T-cell (primary cell): ENCODE measurements at places on chromosomes 5 and 9. TPM values are rescaled to one million over a fixed set of nuclear protein-coding genes. Genes with fewer than 3 reads are reported as not detected.

- no peaks in the 10 kb centered on the region for H3K27me3 ChIP-seq
- H3K4me1 ChIP-seq = no peaks in the 10 kb centered on the region
- no peak overlapping the region for H3K27ac ChIP-seq
- no peak overlapping the region for H3K4me3 ChIP-seq
- no peak for DNase-seq
Observed at GRCh38 chr5:79333852-79334557, 98.1 kb downstream of the JMY start.

GRCh38 chr5:137215780-137216179 lies 283.3 kb downstream of the SPOCK1 start:
- no peak for DNase-seq
- no peak overlapping the region for H3K27ac ChIP-seq
- peaks cover 5% of the 10 kb centered on the region for H3K27me3 ChIP-seq
- H3K4me1 ChIP-seq = no peaks in the 10 kb centered on the region

PAEP gene
- total RNA-seq = not detected

STING1 gene
- total RNA-seq = 137 TPM

DNA sequence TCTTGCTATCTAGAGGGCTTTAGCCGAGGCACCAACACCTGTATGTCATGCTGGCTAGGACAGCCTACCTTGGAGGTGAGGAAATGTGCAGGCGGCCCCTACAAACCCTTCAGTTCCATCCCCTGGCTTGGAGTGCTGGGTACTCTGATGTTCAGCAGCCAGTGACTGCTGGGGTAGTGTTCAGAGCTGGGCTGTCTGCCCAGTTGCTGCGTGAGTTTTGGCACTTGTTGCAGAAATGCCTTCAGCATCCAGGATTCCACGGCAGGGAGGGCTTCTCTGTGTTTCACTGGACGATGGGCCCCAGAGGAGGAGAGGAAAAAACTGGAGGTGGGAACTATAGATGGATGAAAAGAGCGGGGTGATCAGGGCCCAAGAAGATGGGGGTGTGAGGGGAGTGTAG lies 10.4 kb downstream of the SWI5 start:
- no peaks in the 10 kb centered on the region for H3K4me1 ChIP-seq
- no peaks in the 10 kb centered on the region for H3K27me3 ChIP-seq
- H3K27ac ChIP-seq = no peak overlapping the region
- H3K4me3 ChIP-seq = no peak overlapping the region

GRCh38 chr5:31113101-31113500 lies 80.4 kb upstream of the CDH6 start:
- no peaks in the 10 kb centered on the region for H3K27me3 ChIP-seq
- H3K4me3 ChIP-seq = no peak overlapping the region
- DNase-seq = no peak

TAF11L5 gene
- total RNA-seq = not detected

CRB2 gene
- not detected for total RNA-seq

DNA sequence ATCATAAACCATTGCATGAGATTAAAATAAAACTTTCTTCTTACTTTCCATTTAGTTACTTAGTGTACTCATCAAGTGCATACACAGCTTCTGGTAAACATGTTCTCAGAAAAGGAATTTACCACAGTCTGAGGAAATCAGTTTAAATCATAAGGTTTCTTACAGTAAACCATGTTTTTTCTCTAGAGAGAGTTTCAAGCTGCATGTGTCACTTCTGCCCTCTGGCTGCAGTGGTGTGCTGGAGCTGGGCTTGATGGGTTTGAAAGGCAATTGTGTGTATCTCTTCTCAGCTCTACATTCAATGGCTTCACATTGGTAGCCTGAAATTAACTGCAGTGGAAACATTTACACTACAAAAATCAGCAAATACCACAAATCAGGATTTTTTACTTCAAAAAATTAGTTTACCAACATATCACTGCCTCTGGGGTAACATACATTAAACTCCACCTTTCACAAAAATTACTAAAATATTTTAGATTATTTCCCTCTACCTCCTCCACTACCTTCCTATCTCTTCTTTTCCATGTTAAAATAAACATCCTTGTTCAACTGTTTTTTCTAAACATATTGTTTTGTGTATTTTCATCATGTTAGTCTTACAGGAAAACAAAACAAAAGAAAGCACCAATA lies 414.3 kb downstream of the ANXA1 start:
- no peaks in the 10 kb centered on the region for H3K27me3 ChIP-seq
- H3K27ac ChIP-seq = no peak overlapping the region
- H3K4me1 ChIP-seq = no peaks in the 10 kb centered on the region
- H3K36me3 ChIP-seq = no peaks in the 10 kb centered on the region
- DNase-seq = no peak

PCDHGA6 gene
- 0.28 TPM for total RNA-seq
